ENCODE measurements at places on chromosomes 4 and X.

- no peak for DNase-seq
Observed at GRCh38 chr4:73432169-73433000, 3.6 kb upstream of the AFP start.

GRCh38 chr4:169802873-169803272, 45.1 kb upstream of the HPF1 start:
- no peak for DNase-seq

DNA sequence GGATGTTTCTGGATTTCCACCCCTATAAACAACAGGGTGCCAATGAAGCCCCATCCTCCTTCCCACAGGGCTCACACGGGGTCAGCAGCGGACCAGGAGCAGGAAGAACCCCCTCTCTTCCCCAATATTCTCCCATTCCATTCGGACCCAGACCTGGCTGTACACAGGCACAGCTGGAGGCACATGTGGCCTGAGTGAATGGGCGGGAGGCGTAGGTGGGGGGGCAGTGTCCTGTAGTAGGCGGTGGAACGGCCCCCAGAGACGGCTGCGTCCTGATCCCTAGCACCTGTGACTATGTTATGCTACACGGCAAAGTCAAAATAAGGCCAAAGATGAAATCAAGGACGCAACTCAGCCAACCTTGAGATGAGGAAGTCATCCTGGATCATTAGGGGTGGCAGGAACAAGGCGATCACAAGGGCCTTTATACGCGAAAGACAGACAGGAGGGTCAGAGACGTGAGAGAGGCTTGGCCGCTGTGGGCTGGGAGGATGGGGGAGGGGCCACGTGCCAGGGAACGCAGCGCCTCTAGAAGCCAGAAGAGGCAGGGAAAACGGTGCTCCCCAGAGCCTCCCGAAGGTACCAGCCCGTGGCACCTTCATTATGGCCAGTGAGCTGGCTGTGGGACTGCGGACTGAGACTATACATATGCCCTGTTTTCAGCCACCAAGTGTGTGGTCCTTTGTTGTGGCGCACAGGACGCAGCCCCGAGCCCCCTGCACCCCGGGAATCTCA, 75.6 kb downstream of the WFS1 start:
- DNase-seq: no peak

DNA sequence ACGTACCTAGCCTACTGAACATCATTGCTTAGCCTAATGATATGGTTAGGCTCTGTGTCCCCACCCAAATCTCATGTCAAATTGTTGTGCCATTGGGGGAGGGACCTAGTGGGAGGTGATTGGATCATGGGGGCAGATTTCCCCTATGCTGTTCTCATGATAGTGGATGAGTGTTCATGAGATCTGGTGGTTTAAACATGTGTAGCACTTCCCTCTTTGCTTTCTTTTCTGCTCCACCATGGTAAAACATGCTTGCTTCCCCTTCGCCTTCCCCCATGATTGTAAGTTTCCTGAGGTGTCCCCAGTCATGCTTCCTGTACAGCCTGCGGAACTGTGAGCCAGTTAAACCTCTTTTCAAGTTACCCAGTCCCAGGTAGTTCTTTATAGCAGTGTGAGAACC, 102.6 kb downstream of the RAPGEF2 start:
- no peak for DNase-seq

GRCh38 chr4:154218051-154218450, 273.5 kb downstream of the DCHS2 start:
- DNase-seq: no peak

GRCh38 chrX:151419782-151420181, 22.8 kb downstream of the VMA21 start:
- no peak for DNase-seq

DNA sequence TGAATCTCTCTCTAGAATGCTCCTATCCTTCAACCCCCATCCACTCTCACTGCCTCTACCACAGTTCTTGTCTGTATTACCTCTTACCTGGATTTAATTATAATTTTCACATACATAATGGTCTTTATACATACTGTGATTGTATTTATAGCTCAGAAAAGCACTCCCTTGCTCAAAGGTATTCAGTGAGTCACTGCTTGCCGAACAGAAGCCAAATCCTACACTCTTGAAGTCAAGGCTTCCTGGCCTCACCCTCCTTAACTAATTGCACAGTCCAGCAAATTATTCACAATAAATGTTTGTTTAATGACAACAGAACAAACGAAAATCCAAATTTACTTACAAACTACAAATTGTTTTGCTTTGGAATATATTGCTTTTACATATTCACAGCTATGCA, 159.5 kb downstream of the KLHL13 start:
- no peak for DNase-seq

DNA sequence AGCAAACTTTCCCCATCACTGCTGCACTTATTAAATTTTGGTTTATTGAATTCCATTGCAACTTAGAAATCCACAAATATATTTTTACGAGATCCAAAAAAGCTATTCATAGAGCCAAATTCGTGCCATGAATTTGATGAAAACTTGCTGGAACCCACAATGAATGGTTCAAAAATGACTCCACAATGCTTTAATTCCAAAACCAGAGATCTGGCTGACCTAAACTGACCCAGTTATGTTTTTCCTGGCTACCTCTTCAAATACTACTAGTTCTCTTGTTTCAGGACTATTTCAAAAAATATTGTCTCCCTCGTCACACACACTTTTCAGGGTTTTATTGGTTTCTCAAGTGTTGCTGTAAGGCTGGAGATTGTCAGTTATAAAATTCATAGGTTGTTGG, 474.8 kb downstream of the PDGFC start:
- no peak for DNase-seq

GRCh38 chr4:173651651-173652282, 121.7 kb upstream of the HAND2 start:
- DNase-seq: no peak
